ENCODE measurements at places on chromosomes 16 and 17.

DNA sequence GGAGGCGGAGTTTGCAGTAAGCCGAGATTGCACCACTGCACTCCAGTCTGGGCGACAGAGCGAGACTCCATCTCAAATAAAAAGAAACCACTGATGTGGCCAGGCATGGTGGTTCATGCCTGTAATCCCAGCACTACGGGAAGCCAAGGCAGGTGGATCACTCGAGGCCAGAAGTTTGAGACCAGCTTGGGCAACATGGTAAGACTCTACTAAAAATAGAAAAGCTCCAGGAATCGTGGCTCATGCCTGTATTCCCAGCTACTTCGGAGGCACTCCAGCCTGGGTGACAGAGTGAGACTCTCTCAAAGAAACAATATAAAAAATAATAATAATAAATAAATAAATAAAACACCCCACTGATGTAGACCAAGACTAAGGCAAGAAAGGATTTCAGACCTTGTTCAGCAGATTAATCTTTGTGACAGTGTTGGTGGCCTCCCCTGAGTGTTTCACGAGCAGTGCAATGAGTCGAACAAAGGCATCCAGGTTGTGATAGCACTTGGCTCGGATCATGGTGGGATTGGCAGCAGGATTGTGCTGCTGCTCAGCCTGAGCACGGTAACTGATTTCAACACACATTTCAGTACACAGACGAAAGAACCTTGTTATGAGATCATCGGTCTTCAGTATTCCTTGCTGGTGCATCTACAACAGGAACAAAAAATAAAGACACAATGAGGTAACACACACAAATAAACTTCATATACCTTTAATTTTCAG is 18.6 kb downstream of the SETD6 start:
- no peak for DNase-seq

GRCh38 chr16:80996688-80997138 is 10.0 kb downstream of the CMC2 start:
- no peak for DNase-seq

DNA sequence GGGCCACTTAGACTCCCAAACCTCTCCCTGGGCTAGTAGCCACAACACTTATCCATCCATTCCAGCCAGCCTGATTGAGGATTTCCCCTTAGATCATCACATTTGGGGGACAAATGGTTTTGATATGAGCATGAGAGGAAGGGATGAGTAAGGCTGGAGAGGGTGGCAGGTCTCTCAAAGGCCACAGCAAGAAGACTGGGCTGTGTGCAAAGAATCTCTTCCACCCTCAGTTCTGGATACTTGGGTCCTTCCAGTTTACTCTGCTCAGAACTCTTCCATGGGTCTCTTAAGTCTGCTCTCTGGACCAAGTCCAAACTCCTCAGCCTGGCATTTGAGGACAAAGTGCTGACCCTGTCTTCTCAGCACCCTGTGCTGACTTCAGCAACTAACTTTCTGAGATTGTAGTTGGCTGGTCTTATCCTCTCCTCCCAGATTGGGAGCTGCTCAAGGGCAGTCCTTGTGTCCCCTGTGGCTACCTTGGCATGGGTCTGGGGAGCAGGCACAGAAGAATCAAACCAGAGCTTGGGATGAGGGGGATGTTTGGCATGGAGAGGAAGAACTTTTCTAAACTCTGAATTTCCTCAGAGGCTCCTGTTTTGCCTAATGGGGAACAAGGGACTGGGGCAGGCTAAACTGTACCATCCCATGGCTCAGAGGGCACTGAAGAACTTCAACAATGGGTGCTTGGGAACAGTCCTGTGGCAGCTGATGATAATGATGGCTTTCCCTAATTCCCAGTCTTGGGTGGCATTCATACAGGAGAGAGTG is 3.1 kb upstream of the NFATC3 start:
- DNase-seq = no peak

GRCh38 chr17:82930043-82930923 is 90.5 kb upstream of the ZNF750 start:
- DNase-seq = no peak

GRCh38 chr17:21368545-21369246 is 7.5 kb upstream of the KCNJ12 start:
- DNase-seq = no peak
